Type B pancreatic cell (in vitro differentiated cells): ENCODE measurements at places on chromosomes 7 and 10. TPM values are rescaled to one million over a fixed set of nuclear protein-coding genes. Genes with fewer than 3 reads are reported as not detected.

- H3K27ac ChIP-seq: peak overlapping the region; percentile 75
- DNase-seq: no peak
- H3K4me1 ChIP-seq: peaks cover 11% of the 10 kb centered on the region
Observed at GRCh38 chr10:97464226-97464625, 18.3 kb downstream of the ZDHHC16 start.

DNA sequence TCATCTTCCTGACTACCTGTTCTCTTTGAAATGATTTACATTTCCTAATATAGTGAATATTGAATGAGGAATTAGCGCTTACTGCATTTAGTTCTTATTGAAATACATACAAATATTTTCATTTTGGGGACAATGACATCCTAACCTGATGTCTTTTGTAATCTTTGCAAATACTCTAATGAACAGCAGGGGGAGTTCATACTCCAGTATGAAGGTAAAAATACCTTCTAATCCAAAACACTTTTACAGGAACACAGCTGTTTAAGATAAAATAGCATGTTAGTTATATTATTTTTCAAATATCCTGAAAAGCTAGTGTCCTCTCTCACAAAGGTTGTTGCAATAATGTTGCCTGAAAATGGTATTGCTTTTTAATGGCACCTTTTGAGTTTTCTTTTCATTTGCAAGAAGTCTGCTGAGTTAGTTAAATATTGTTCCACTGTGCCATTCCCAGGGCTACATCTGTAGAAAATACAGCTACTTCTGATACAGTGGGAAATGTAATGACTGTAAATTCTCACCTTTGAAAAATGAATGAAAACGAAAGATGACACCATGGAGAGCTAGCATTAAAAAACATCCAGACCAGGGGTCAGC lies 400.0 kb downstream of the PHF14 start:
- DNase-seq: no peak
- no peak overlapping the region for H3K4me3 ChIP-seq
- no peak overlapping the region for H3K27ac ChIP-seq
- peaks cover 6% of the 10 kb centered on the region for H3K27me3 ChIP-seq
- H3K36me3 ChIP-seq: no peaks in the 10 kb centered on the region

DNA sequence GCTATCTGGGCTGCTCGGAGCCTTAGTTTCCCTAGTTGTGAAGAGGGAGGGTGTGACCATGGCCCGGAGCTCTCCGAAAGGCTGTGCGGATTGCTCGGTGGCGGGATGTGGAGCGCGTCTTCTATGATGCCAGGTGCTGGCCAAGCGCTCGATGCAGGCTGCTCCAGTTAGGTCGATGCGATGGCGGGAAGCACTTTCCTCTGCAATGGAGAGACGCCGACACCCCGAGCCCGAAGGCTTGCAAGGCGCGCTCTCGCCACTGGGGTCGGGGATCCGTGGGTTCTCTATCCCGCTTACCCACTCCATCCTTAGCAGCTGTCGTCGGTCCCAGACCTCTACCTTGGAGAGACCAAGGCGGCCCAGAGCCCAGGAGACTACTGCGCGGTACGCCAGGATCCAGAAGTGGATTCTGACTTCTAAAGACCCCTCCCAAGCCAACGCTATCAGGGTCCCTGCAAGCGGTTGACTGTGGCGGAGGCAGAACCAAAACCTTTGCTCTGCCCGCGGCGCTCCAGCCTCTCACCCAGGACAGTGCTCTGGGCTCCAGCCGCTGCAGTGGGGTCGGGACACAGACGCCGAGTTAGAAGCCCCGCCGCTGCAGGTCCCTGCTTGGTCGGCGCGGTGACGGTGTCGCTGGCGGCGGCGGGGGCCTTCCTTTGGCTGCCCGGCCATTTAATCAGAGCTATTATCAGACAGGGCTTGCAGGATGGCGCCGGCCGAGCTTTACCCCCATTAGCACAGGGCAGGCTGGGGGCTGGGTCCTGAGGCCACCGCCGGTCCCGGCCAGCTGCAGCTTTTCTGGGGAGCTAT lies 7.8 kb upstream of the TBX20 start:
- peak overlapping the region; percentile 60 for H3K4me3 ChIP-seq
- DNase-seq: no peak
- no peaks in the 10 kb centered on the region for H3K4me1 ChIP-seq
- no peak overlapping the region for H3K27ac ChIP-seq

GRCh38 chr7:92061154-92061553 lies 73.1 kb downstream of the CYP51A1 start:
- H3K27ac ChIP-seq: peak overlapping the region; percentile 45
- H3K4me3 ChIP-seq: peak overlapping the region; percentile 46
- peaks cover 5% of the 10 kb centered on the region for H3K36me3 ChIP-seq
- no peak for DNase-seq
- H3K27me3 ChIP-seq: no peaks in the 10 kb centered on the region

GRCh38 chr10:55305285-55305684 lies 504.3 kb upstream of the PCDH15 start:
- H3K36me3 ChIP-seq: no peaks in the 10 kb centered on the region
- DNase-seq: no peak
- H3K4me3 ChIP-seq: no peak overlapping the region
- H3K4me1 ChIP-seq: peaks cover 4% of the 10 kb centered on the region
- no peaks in the 10 kb centered on the region for H3K27me3 ChIP-seq

GRCh38 chr7:30843741-30844482 lies 67.7 kb upstream of the AQP1 start:
- peaks cover 12% of the 10 kb centered on the region for H3K4me1 ChIP-seq
- no peak for DNase-seq
- H3K36me3 ChIP-seq: peaks cover 5% of the 10 kb centered on the region
- no peak overlapping the region for H3K27ac ChIP-seq
- H3K27me3 ChIP-seq: no peaks in the 10 kb centered on the region
- H3K4me3 ChIP-seq: no peak overlapping the region

DNA sequence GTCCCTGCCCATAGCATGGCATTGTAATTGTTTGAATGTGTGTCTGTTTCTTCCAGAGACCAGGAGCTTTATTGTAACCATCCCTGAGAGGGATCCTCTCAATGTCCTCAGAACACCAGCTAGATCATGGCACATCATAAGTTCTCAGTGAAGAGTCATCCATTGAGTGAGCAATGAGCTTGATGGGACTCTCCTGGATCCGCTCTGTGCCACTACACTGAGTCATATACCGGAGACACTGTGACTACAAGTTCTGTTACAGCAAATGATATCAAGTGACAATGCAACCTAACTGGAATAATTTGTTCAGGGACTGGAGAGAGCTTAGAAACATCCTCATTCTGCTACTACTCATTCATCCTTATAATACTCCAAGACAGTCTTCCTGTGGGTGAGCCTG lies 25.1 kb downstream of the MRPS24 start:
- no peaks in the 10 kb centered on the region for H3K4me1 ChIP-seq
- H3K4me3 ChIP-seq: no peak overlapping the region
- no peak for DNase-seq
- H3K27me3 ChIP-seq: peaks cover 6% of the 10 kb centered on the region

- no peak overlapping the region for H3K4me3 ChIP-seq
- peaks cover 12% of the 10 kb centered on the region for H3K27me3 ChIP-seq
- peak; percentile 58 for DNase-seq
Observed at GRCh38 chr10:100567249-100567648, 31.5 kb downstream of the HIF1AN start.

DNA sequence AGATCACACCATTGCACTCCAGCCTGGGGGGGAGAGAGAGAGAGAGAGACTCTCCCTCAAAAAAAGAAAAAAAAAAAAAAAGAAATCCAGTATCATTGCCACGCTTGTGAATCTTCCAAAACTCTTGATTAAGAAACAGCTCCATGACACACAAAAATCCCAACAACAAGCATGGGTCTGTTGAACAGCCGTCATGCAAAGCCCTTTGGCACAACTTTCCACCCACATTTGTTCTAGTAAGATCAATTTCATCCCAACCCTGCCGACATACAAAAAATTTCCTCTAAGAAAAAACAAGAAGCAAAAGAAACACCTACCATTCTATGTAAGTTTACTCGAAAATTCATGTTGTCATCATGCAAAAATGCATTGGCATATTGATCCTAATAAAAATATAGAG lies 62.8 kb downstream of the ARMH3 start:
- peaks cover 31% of the 10 kb centered on the region for H3K36me3 ChIP-seq
- H3K4me3 ChIP-seq: no peak overlapping the region
- H3K27ac ChIP-seq: no peak overlapping the region
- H3K4me1 ChIP-seq: peaks cover 13% of the 10 kb centered on the region
- H3K27me3 ChIP-seq: no peaks in the 10 kb centered on the region
- DNase-seq: no peak

DNA sequence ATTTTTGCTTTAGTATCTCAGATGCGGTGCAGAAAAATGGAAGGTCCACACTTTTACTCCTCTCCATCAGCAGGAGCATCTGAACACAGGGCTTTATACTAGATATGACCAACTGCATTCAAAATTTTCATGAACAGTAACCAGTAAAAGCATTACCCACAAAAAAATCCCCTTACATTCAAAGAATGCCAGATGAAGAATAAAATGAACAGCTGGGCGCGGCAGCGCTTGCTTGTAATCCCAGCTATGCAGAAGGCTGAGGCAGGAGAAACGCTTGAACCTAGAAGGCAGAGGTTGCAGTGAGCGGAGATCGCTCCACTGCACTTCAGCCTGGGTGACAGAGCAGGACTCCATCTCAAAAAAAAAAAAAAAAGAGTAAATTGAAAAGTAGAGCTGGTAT lies 3.1 kb downstream of the SAR1A start:
- no peaks in the 10 kb centered on the region for H3K27me3 ChIP-seq
- DNase-seq: no peak
- H3K4me1 ChIP-seq: peaks cover 34% of the 10 kb centered on the region
- H3K27ac ChIP-seq: peak overlapping the region; percentile 59
- peak overlapping the region; percentile 21 for H3K4me3 ChIP-seq

DNA sequence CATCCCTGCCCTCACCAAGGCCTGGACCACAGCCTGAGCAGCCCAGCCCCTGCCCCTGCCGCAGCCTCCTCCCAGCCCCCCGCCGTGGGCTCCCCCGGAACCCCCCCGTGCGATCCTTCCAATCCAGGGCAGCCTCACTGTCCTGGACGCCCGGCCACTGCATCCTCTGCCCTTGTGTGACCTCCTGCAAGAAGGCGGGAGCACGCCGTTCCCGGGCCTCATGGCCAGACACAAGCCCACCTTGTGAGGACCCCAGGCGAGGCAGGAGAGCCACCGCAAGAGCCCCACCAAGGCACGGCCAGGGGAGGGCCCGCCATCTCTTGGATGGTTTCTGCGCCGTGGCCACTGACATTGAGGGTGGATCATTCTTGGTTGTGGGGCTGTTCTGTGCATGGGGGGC lies 7.8 kb upstream of the LFNG start:
- no peaks in the 10 kb centered on the region for H3K36me3 ChIP-seq
- DNase-seq: no peak
- no peak overlapping the region for H3K4me3 ChIP-seq

- H3K27ac ChIP-seq: no peak overlapping the region
- H3K27me3 ChIP-seq: no peaks in the 10 kb centered on the region
- no peaks in the 10 kb centered on the region for H3K4me1 ChIP-seq
- H3K4me3 ChIP-seq: no peak overlapping the region
- peak; percentile 50 for DNase-seq
Observed at GRCh38 chr10:84176836-84177474, 3.4 kb downstream of the GPR15LG start.

DNA sequence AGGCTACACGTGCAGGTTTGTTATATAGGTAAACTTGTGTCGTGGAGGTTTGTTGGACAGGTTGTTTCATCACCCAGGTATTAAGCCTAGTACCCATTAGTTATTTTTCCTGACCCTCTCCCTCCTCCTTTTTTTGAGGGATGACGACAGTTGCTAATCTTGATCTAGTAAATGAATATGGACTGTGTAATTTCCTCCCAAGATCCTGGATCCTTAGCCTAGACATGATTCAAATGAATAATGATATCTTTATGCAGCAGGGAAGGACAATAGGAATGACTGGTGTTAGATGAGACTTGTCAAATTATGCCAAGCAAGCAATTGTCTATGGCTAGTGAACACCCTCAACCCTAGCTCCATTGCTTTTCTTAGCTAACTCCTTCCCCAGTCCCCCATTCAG lies 156.2 kb downstream of the PLPP4 start:
- H3K4me1 ChIP-seq: no peaks in the 10 kb centered on the region
- no peak overlapping the region for H3K4me3 ChIP-seq
- peaks cover 26% of the 10 kb centered on the region for H3K27me3 ChIP-seq
- no peaks in the 10 kb centered on the region for H3K36me3 ChIP-seq
- no peak for DNase-seq
- H3K27ac ChIP-seq: no peak overlapping the region

Gene CFAP70
- total RNA-seq: 4.9 and 9.7 TPM in 2 replicates

- no peak for DNase-seq
- H3K27ac ChIP-seq: no peak overlapping the region
- no peaks in the 10 kb centered on the region for H3K27me3 ChIP-seq
- H3K36me3 ChIP-seq: no peaks in the 10 kb centered on the region
- H3K4me1 ChIP-seq: peaks cover 24% of the 10 kb centered on the region
Observed at GRCh38 chr10:88162852-88163251, 299.4 kb downstream of the PTEN start.

Gene PDZD7
- 1.4 and 2.0 TPM in 2 replicates for total RNA-seq

Gene GPER1
- 2.5 and 5.0 TPM in 2 replicates for total RNA-seq

DNA sequence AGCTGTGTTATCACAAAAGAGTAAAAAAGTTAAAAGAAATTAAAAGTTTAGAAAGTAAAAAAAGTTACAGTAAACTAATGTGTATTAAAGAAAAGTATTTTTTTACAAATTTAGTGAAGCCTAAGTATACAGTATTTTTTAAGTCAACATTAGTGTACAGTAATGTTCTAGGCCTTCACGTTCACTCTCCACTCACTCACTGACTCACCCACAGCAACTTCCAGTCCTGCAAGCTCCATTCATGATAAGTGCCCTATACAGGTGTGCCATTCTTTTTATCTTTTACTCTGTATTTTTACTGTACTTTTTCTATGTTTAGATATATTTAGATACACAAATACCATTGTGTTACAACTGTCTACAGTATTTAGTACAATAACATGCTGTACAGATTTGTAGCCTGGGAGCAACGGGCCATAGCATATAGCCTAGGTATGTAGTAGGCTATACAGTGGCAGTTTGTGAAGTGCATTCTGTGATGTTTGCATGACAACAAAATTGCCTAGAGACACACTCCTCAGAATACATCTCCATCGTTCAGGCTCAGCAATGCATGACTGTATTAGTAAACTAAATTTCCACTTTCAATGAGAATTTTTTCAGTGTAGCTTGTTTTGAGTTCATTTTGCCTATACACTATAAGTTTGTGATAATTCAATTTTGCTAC lies 539.9 kb upstream of the C7orf33 start:
- DNase-seq: no peak
- no peaks in the 10 kb centered on the region for H3K36me3 ChIP-seq
- H3K4me1 ChIP-seq: peaks cover 8% of the 10 kb centered on the region
- no peak overlapping the region for H3K4me3 ChIP-seq
